Fibroblast of skin of right quadriceps (primary cell): ENCODE measurements at places on chromosomes 5 and 9.
A peak's percentile ranks its signal among the peaks of the same experiment; 100 is the strongest.

- DNase-seq: no peak
Observed at GRCh38 chr9:68585034-68585761, 44.5 kb upstream of the TMEM252 start.

DNA sequence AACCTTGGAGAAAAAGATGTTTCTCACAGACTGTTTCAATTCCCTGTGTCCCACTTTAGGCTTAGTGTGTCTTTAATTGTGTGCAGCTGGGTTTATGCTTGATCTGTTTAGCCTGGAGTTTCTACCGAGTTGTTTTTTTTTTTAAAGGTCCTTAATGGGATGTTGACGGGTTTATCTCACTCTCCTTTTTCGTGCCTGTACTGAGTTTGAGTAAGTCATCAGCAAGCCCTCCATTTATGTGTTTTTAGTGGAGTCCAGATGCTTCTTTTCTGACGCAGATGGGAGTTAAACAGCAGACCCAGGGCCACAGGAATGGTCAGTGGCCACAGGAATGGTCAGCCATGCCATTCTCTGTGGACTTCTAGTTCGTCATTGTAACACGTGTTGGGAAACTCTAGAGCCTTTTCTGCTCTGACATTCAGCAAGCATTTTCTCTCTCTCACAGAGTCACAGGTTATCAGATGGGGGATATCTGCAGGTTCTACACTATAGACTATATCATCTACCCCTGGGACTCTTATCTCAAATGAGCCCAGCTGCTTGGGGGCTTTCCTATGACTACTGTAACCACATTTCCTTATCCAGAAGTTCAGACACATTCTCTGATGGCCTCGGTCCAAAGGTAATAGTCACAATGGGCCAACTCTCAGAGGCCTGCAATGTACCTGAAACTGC lies 190.5 kb downstream of the TTLL11 start:
- peak; percentile 95 for DNase-seq

GRCh38 chr5:81835814-81836367 lies 85.0 kb upstream of the SSBP2 start:
- DNase-seq: peak; percentile 35

DNA sequence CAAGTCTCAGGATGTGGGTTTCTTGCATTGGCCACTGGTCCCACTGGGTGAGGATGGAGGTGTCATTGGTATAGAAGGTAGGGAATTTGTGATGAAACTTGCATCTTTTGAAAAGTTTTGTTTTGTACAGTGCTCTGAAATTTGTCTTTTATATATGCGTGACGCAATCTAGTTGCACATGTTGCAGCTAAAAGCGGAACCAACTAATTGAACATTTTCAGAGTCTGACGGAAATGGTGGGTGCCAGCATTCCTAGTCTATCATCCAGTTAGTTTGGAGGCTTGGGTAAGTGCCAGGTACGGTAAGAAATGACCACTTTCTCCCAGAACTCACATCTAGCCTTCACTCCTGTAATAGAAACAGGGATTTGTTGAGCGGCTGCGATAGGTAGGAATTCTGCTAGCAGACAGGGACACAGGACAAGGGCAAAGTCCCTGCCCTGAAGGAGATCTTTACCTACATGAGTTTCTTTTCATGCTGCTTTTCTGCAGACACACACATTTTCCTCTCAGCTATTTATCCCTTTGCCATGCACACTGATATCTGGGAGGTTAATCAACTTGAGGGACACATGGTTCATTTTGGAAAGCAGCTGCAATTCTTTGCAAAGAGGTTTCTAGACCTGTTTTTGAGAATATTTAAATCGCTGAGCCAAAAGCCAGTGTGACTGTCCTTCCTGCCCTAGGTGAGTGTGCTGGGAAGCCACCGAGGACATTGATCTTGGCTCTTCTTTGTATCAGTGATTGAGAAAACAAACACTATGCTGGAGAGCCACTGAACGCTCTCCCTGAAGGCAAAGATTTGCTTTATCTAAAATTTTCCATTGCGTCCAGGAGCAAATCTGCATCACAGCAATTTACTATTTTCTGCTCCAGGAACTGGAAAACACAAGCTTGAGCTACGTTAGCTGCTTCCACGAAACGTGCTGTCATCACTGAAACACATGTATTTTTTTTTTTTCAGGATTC lies 89.7 kb downstream of the DAP start:
- DNase-seq: no peak

- peak; percentile 42 for DNase-seq
Observed at GRCh38 chr5:32283539-32284377, 29.0 kb downstream of the MTMR12 start.

DNA sequence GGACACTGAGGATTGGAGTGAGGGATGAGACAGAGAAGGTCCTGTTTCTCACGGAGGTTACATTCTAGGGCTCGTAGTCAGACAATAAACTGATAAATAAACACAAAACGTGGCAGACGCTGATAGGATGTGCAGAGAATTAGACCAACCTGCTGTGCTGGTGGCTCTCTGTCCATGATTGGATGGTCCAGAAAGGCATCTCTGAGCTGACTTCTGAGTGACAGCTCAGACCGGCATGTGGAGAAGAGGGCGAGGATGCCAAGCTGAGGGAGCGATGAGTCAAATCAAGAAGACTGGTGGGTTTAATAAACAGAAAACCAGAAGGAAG lies 132.3 kb upstream of the TAF11L2 start:
- no peak for DNase-seq

DNA sequence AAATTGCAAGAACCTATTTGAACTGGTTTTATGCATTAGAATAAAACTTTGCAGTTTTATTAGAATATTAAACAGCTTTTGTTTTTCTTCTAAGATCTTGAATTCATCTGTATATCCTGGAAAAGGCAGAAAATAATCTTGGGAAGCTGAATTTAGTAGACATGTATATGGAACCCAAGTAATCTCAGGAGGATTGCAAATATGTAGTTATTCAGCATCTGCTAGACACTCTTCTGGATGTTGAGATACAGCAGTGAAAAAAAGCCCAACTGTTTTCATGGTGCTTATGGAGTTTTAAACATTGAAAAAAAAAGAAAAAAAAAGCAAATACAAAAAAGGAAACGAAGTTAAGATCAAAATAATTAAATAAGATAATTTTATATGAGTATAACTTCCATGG lies 922.2 kb upstream of the SEMA6A start:
- DNase-seq: no peak

DNA sequence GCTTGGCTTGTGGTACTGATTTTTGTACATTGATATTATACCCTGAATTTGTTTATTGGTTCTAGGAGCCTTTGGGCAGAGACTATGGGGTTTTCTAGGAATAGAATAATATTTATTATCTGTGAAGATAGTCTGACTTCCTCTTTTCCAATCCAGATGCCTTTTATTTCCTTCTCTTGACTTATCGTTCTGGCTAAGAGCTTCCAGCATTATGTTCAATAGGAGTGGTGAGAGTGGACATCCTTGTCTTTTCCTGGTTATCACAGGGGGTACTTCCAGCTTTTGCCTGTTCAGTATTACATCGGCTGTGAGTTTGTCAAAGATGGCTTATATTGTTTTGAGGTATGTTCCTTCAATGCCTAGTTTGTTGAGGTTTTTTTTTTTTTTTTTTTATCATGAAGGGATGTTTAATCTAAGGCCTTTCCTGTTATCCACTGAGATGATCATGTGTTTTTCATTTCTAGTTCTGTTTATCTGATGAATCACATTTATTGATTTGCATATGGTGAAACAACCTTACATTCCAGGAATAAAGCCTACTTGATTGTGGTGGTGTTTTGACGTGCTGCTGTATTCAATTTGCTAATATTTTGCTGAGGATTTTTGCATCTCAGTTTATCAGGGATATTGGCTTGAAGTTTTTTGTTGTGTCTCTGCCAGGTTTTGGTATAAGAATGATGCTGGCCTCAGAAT lies 77.5 kb downstream of the CERT1 start:
- peak; percentile 35 for DNase-seq

GRCh38 chr5:127423173-127423798 lies 94.2 kb upstream of the PRRC1 start:
- no peak for DNase-seq
